ENCODE measurements at places on chromosomes 13 and 19. TPM values are rescaled to one million over a fixed set of nuclear protein-coding genes. Genes with fewer than 3 reads are reported as not detected.

Gene TTYH1
- 0.33 TPM for total RNA-seq

Gene KIR3DL1
- total RNA-seq: not detected

Gene SHISA2
- total RNA-seq: not detected

Gene LMTK3
- 0.43 TPM for total RNA-seq

Measured in left lobe of liver (tissue), 2 donors.